Fibroblast of gingiva (primary cell): ENCODE measurements at places on chromosomes 4 and X.

DNA sequence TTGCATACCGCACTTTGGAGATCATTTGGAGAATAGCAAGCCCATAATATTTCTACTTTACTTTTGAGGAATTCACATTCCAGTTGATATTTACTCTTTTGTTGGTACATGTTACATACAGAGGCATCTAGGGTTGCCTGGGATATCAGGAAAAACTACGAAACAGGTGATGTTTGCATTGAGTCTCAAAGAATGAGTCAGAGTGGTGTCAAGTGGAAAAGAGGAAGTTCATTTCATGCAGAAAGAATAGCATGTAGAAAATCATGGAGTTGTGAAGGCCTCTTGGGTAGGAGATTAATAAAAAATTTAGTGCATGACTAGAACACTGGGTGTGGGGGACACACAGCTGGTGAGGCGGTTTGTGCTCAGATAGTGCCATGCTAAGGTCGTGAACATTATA is 33.5 kb upstream of the ELOVL6 start:
- DNase-seq = no peak

- no peak for DNase-seq
These were observed 23.3 kb downstream of the SPARCL1 start for GRCh38 chr4:87505862-87506261.

- DNase-seq = no peak
These were observed 107.5 kb downstream of the GUCY2F start for GRCh38 chrX:109374262-109374960.

- DNase-seq = no peak
These were observed 41.8 kb upstream of the COX7B2 start for GRCh38 chr4:46950826-46951225.

DNA sequence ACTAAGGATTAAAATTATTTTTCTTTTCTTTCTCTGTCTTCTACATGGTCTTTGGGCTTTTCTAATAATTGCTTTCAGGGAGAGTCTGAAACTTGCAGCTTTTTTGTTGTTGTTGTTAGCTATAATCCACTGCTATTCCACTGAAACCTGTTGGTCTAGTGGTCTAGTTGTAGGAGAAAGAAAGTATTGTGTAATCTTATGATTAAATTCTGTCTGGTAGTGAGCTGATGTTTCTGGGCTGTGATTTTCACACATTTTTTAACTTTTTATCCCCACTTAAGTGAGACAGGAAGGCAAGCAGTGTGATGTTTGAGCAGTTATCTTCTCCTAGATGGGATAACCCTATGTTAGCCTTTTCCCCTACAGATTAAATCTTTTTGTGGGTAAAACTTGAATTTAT is 825.2 kb downstream of the PCDH7 start:
- no peak for DNase-seq
